ENCODE measurements at places on chromosomes 6 and 20. TPM values are rescaled to one million over a fixed set of nuclear protein-coding genes. Genes with fewer than 3 reads are reported as not detected.
A peak's percentile ranks its signal among the peaks of the same experiment; 100 is the strongest.

GRCh38 chr6:139336488-139336887 is 38.0 kb downstream of the CITED2 start:
- peak; percentile 87 for DNase-seq
- no peak overlapping the region for H3K27ac ChIP-seq
- H3K27me3 ChIP-seq, result no peaks in the 10 kb centered on the region
- H3K4me1 ChIP-seq, result peaks cover 5% of the 10 kb centered on the region
- no peaks in the 10 kb centered on the region for H3K36me3 ChIP-seq

- no peak overlapping the region for H3K27ac ChIP-seq
- H3K4me3 ChIP-seq, result no peak overlapping the region
Measured at GRCh38 chr20:59652381-59652780, 48.0 kb downstream of the PHACTR3 start.

GRCh38 chr6:132096245-132096644 is 145.1 kb upstream of the CCN2 start:
- H3K36me3 ChIP-seq, result no peaks in the 10 kb centered on the region
- no peaks in the 10 kb centered on the region for H3K27me3 ChIP-seq
- H3K4me3 ChIP-seq, result no peak overlapping the region
- H3K27ac ChIP-seq, result no peak overlapping the region
- H3K4me1 ChIP-seq, result no peaks in the 10 kb centered on the region

GRCh38 chr20:32006841-32007786 is 3.1 kb upstream of the CCM2L start:
- no peaks in the 10 kb centered on the region for H3K4me1 ChIP-seq
- no peak for DNase-seq
- no peak overlapping the region for H3K4me3 ChIP-seq
- H3K27ac ChIP-seq, result peak overlapping the region; percentile 17
- H3K36me3 ChIP-seq, result no peaks in the 10 kb centered on the region
- H3K27me3 ChIP-seq, result no peaks in the 10 kb centered on the region

GRCh38 chr6:53825532-53826321 is 30.9 kb downstream of the LRRC1 start:
- H3K36me3 ChIP-seq, result no peaks in the 10 kb centered on the region
- peak overlapping the region; percentile 49 for H3K27ac ChIP-seq

PSORS1C1 gene
- 2.1 TPM for total RNA-seq

- H3K36me3 ChIP-seq, result no peaks in the 10 kb centered on the region
- no peaks in the 10 kb centered on the region for H3K27me3 ChIP-seq
- no peak overlapping the region for H3K27ac ChIP-seq
- H3K4me1 ChIP-seq, result peaks cover 12% of the 10 kb centered on the region
- DNase-seq, result no peak
Measured at GRCh38 chr6:167047554-167047953, 48.4 kb downstream of the CEP43 start.

DNA sequence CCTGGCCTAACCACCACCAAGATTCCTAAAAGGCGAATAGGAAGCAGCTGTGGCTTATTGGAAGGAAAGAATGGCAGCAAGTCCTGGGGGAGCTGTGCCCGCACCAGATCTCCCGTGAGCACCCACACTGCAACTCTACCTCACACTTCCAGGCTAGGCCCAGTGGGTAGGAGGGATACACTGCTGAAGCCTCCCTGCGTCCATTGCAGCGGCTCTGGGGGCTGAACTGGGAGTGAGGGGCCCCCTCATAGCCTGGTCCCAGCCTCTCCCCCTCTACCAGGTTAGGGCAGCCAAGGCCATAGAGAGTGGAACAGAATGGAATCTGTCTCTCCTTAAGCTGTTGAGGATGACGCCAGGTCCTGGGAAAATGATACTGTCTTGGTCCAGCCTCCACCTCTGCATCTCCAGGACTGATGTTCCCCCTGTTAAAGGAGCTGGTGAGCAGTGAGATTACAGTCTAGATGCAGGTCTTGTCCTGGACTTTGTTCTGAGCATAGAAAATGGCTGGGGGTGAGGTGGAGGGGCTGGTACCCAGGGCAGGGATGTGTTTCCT is 11.3 kb downstream of the CNPY3 start:
- H3K27me3 ChIP-seq, result no peaks in the 10 kb centered on the region
- peaks cover 34% of the 10 kb centered on the region for H3K36me3 ChIP-seq

DNA sequence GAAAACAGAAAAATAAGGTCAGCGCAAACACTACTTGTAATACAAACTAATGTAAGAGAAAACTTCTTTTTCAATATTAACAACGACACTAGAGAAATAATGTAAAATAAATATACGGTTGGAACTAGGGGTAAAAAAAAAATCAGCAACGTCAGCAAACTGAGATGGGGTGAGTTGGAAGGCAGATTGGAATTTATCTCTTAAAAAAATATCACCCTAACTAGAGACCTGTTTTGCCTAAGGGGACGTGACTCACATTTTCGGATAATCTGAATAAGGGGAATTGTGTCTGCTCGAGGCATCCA is 705 bp upstream of the UTRN start:
- peak overlapping the region; percentile 83 for H3K4me3 ChIP-seq
- no peaks in the 10 kb centered on the region for H3K27me3 ChIP-seq
- peak overlapping the region; percentile 88 for H3K27ac ChIP-seq
- no peak for DNase-seq

DNA sequence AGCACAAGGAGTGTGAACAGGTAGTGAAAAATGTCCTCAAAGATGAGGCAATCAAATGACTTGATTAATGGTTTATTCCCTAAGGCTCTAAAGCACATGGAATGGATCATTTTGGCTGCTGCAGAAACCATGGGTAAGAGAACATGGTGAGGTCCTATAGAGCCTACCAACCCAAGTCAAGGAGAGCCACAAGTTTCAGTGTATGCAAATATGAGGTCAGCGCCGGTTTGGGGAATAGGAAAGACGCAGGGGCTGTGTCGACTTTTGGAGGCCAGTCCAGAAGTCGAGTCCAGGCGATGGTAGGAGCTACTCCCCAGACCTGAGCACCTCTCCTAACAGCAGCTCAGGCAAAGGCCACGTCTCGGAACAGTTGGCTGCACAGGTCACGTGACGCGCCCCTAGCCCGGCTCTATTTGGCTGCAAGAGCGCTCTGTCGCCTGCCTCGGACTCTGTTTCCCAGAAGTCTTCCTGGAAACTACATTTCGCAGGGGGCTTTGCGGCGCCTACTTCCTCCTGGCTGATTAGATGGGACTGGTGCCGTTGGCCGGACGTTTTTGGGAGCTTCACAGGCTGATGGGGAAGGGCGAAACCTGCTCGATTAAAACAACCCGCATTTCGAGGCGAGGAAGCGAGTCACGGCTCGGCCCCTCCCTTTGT is 74.4 kb upstream of the CHD6 start:
- no peaks in the 10 kb centered on the region for H3K27me3 ChIP-seq
- peak; percentile 89 for DNase-seq
- H3K4me1 ChIP-seq, result no peaks in the 10 kb centered on the region
- H3K4me3 ChIP-seq, result peak overlapping the region; percentile 2

GRCh38 chr6:7786214-7786661 is 60.3 kb downstream of the BMP6 start:
- no peaks in the 10 kb centered on the region for H3K27me3 ChIP-seq
- H3K27ac ChIP-seq, result no peak overlapping the region
- no peak overlapping the region for H3K4me3 ChIP-seq

RPP40 gene
- total RNA-seq, result 14.2 TPM

GRCh38 chr6:119076173-119076572 is 2.3 kb downstream of the FAM184A start:
- no peaks in the 10 kb centered on the region for H3K36me3 ChIP-seq
- DNase-seq, result no peak
- peaks cover 37% of the 10 kb centered on the region for H3K4me1 ChIP-seq
- no peaks in the 10 kb centered on the region for H3K27me3 ChIP-seq

CALHM6 gene
- 2.1 TPM for total RNA-seq

GRCh38 chr6:14190191-14190928 is 72.8 kb downstream of the CD83 start:
- H3K4me1 ChIP-seq, result no peaks in the 10 kb centered on the region
- H3K36me3 ChIP-seq, result no peaks in the 10 kb centered on the region
- DNase-seq, result no peak
- no peak overlapping the region for H3K4me3 ChIP-seq
- H3K27ac ChIP-seq, result no peak overlapping the region
- no peaks in the 10 kb centered on the region for H3K27me3 ChIP-seq

DNA sequence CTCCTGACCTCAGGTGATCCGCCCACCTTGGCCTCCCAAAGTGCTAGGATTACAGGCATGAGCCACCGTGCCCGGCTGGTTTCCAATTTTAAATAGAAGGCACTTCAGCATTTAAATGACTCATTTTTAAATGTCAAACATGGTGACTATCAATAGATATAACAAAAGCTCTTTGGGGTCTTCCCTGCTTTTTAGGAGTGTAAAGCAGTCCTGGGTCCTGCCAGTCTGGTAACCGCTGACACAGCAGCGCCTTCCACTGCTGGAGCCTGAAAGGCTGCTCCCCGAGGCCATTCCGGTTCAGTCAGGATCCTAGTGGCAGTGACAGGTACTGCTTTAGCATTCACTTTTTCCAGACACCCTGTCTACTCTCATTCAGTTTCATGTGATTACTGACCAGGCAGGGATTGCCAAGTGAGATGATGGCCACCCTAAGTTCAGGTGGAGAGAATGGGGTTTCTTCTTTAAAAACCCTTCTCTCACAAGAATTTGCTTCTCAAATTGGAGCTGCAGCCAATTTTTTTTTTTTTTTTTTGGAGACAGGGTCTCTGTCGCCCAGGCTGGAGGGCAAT is 5.1 kb downstream of the DIDO1 start:
- no peaks in the 10 kb centered on the region for H3K36me3 ChIP-seq
- H3K4me1 ChIP-seq, result peaks cover 72% of the 10 kb centered on the region
- peak; percentile 70 for DNase-seq
- no peaks in the 10 kb centered on the region for H3K27me3 ChIP-seq
- no peak overlapping the region for H3K27ac ChIP-seq

OPRM1 gene
- not detected for total RNA-seq

DNA sequence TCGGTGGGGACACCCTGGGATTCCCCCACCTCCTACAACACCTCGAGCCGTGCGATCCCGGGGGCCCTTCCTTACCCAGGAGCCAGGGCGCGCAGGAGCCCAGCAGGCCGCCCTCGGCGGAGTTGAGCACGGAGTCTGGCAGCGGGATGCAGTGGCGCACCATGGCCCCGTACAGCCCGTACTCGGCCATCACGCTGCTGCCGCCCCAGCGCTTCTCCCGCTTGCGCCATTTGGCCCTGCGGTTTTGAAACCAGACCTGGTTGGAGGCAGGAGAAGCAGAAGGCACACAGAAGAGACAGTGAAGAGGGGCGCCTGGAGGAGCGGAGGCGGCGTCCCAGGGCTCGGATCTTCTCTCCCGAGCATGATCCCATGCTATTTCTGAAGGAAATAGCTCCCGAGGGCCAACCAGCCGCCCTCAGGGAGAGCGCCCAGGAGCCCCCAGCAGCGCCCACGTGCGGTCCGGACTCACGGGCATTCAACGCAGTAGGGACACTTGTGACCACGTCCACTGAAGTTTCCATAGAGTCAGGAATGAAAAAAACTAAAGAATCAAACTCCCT is 4.3 kb downstream of the VSX1 start:
- no peak overlapping the region for H3K4me3 ChIP-seq
- DNase-seq, result no peak
- H3K36me3 ChIP-seq, result no peaks in the 10 kb centered on the region
- no peak overlapping the region for H3K27ac ChIP-seq

OR2J2 gene
- 0.44 TPM for total RNA-seq

GSTA2 gene
- not detected for total RNA-seq

GRCh38 chr6:135170238-135170637 is 10.9 kb upstream of the MYB start:
- no peaks in the 10 kb centered on the region for H3K4me1 ChIP-seq
- no peak overlapping the region for H3K4me3 ChIP-seq
- H3K36me3 ChIP-seq, result no peaks in the 10 kb centered on the region

CAP2 gene
- 11.7 TPM for total RNA-seq

- H3K27ac ChIP-seq, result no peak overlapping the region
- no peaks in the 10 kb centered on the region for H3K4me1 ChIP-seq
- no peaks in the 10 kb centered on the region for H3K36me3 ChIP-seq
Measured at GRCh38 chr6:159043947-159044346, 844 bp downstream of the TAGAP start.

DNAAF9 gene
- 18.0 TPM for total RNA-seq

- no peaks in the 10 kb centered on the region for H3K27me3 ChIP-seq
- no peaks in the 10 kb centered on the region for H3K4me1 ChIP-seq
- H3K4me3 ChIP-seq, result no peak overlapping the region
- no peak for DNase-seq
Measured at GRCh38 chr6:138175596-138175995, 13.9 kb downstream of the ARFGEF3 start.

COL9A1 gene
- total RNA-seq, result not detected

DNA sequence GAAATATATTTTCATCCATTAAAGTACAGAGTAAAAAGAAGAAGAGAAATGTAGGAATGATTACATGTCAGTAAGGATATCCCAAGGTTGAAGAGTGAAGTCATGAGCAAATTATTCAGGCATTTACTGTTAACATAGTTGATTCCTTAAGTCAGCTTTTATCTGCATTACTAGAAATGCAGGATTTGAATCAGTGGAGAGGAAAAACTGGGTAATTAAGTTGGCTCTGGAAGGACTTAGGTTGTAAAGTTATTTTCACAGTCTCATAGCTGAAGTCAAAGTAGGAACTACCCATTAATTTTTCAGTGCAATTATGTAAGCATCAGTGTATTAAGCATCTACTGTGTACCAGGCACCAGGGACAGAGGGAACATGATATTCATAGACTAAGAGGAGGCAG is 7.8 kb downstream of the NAA20 start:
- H3K4me3 ChIP-seq, result no peak overlapping the region
- no peaks in the 10 kb centered on the region for H3K36me3 ChIP-seq
- no peak for DNase-seq

DNA sequence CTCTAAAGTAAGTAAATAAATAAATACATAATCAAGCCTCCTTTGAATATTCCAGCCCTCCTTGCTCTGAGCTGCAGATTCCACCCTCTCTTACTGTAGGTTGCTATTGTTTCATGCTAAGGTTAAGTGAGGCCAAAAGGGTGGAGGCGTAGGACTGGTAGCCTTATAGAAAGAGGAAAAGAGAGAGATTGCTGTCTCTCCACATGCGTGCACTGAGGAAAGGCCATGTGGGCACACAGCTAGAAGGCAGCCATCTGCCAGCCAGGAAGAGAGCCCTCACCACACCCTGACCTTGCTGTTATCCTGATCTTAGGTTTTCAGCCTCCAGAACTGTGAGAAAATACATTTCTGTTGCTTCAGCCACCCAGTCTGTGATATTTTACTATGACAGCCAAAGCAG is 87.4 kb upstream of the SHLD1 start:
- peaks cover 28% of the 10 kb centered on the region for H3K4me1 ChIP-seq
- no peak overlapping the region for H3K27ac ChIP-seq
- no peaks in the 10 kb centered on the region for H3K27me3 ChIP-seq
- H3K4me3 ChIP-seq, result no peak overlapping the region
- no peaks in the 10 kb centered on the region for H3K36me3 ChIP-seq

CGA gene
- not detected for total RNA-seq

- H3K27me3 ChIP-seq, result no peaks in the 10 kb centered on the region
- no peaks in the 10 kb centered on the region for H3K4me1 ChIP-seq
- no peak for DNase-seq
- H3K36me3 ChIP-seq, result no peaks in the 10 kb centered on the region
- H3K27ac ChIP-seq, result no peak overlapping the region
Measured at GRCh38 chr6:12051861-12052368, 39.8 kb downstream of the HIVEP1 start.
